ENCODE measurements at places on chromosomes 5 and 9.

DNA sequence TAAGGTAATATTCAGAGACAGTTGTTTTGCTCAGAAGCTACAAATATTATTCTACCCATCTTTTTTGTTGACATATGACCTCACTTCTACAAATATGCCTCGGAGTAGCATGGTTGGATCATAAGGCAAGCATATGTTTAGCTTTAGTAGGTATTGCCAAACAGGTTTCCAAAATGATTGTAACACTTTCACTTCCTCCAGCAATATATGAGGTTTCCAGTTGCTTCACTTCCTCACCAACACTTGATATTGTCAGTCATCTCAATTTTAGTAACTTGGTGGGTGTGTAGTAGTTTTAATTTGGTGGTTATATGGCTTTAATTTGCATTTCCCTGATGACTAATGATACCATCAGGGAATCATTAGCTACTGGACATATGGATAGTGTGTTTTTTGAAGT lies 46.7 kb downstream of the TNFSF8 start:
- no peak for DNase-seq

- DNase-seq: no peak
Observed at GRCh38 chr9:128912270-128912853, 8.4 kb upstream of the PHYHD1 start.

- DNase-seq: no peak
Observed at GRCh38 chr5:154214371-154215106, 24.0 kb downstream of the GALNT10 start.

GRCh38 chr5:123156577-123157296 lies 67.7 kb downstream of the PRDM6 start:
- no peak for DNase-seq

- no peak for DNase-seq
Observed at GRCh38 chr5:143118222-143118621, 285.3 kb downstream of the NR3C1 start.

GRCh38 chr5:59005934-59006701 lies 423.2 kb downstream of the RAB3C start:
- DNase-seq: no peak

GRCh38 chr5:78416677-78417425 lies 56.4 kb downstream of the SCAMP1 start:
- no peak for DNase-seq

DNA sequence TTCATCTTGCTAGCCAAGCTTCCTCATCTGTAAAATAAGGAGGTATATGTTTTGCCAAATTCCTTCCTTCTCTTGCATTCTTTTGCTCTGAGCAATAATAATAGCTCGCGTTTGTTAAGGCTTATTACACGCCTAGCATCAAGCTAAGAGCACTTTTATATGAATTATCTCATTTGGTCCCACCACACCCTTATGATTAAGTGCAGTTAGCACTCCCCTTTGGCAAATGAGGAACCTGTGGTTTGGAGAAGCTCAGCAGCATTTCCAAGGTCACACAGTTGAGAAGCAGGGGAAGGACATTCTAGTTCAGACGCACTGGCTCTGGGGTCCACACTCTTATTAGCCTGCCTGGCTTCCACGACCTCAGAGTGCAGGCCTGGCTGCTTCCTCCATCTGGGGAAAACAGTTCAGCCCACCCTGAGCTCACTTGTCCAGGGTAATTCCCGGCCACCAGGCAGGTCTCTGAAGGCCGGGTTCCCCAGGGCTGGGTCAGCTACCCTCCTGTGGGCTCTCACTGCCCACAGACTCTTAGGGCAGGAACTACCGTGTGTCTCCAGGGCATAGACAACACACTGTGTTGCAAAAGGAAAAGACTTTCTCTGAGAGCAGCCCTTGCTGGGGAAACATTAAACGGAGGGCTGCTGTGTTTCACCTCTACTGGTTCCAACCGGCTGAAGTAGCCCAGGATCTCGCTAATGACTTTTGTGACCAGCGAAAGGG lies 9.9 kb upstream of the FBP1 start:
- DNase-seq: no peak

DNA sequence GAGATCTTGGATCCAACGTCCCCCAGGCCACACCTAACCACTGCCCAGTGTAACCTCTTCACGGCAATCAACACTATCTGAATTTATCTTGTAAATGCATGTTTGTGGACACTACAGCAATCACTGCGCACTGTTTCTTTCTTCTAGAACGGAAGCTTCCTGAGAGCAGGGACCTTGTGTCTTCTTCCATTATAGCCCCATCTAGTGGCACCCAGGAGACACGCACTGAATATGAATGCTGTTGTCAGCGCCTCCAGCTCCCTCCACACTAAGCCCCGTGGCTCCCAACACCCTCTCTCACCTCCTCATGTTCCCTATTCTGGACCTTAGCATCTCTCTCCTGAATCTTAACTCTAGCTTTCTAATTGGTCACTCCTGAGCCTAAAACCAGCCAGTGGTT lies 72.7 kb downstream of the SMIM23 start:
- DNase-seq: no peak

All from cortex of kidney (tissue), 1 donor.